ENCODE measurements at places on chromosomes 11 and 22.

DNA sequence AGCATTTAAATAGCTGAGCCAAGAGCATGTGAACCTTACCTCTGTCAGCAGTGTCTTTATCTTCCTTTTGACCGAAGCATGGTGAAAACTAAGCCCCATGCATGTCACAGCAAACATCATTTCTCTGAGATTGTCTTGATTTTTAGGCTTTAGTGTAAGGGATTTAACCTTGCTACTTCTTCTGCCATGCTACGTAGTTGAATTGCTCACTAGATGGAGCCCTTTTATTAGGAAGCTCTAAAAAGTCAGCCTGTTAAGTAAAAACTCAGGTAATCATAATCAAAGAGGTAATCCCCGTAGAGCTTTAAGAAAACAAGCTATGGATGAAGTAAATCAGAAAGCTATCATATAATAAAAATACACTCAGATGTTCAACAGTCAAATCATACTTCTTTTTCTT lies 149.5 kb downstream of the PGR start:
- H3K27ac ChIP-seq = no peak overlapping the region
- H3K36me3 ChIP-seq = peaks cover 18% of the 10 kb centered on the region
- no peak for DNase-seq
- no peaks in the 10 kb centered on the region for H3K27me3 ChIP-seq
- H3K4me3 ChIP-seq = no peak overlapping the region
- no peaks in the 10 kb centered on the region for H3K4me1 ChIP-seq

GRCh38 chr11:26575946-26576345 lies 3.9 kb upstream of the MUC15 start:
- no peak overlapping the region for H3K4me3 ChIP-seq
- no peak overlapping the region for H3K27ac ChIP-seq
- no peaks in the 10 kb centered on the region for H3K4me1 ChIP-seq
- DNase-seq = no peak
- H3K27me3 ChIP-seq = no peaks in the 10 kb centered on the region
- H3K36me3 ChIP-seq = no peaks in the 10 kb centered on the region

DNA sequence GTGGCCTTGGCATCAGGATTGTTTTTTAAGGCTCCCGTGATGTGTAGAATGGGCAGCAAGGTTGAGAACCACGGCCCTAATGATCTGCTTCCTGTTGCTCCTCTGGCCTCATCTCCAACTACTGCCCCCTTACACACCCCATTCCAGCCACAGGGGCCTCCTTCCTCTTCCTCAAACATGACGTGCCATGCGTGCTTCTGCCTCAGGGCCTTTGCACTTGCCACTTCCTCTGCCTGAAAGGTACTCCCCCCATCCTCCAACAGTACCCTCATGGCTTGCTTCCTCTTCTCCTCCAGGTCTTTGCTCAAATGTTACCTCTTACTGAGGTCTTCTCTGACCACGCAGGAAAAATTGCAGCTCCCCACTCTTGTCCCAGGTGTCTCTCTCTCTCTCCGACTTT lies 93.9 kb upstream of the CSNK2A3 start:
- DNase-seq = no peak
- H3K36me3 ChIP-seq = no peaks in the 10 kb centered on the region
- no peak overlapping the region for H3K27ac ChIP-seq
- H3K4me1 ChIP-seq = peaks cover 38% of the 10 kb centered on the region
- no peaks in the 10 kb centered on the region for H3K27me3 ChIP-seq

GRCh38 chr11:30960387-30960992 lies 374.3 kb upstream of the MPPED2 start:
- no peaks in the 10 kb centered on the region for H3K4me1 ChIP-seq
- H3K27ac ChIP-seq = no peak overlapping the region
- no peak for DNase-seq
- H3K36me3 ChIP-seq = no peaks in the 10 kb centered on the region
- H3K4me3 ChIP-seq = no peak overlapping the region

DNA sequence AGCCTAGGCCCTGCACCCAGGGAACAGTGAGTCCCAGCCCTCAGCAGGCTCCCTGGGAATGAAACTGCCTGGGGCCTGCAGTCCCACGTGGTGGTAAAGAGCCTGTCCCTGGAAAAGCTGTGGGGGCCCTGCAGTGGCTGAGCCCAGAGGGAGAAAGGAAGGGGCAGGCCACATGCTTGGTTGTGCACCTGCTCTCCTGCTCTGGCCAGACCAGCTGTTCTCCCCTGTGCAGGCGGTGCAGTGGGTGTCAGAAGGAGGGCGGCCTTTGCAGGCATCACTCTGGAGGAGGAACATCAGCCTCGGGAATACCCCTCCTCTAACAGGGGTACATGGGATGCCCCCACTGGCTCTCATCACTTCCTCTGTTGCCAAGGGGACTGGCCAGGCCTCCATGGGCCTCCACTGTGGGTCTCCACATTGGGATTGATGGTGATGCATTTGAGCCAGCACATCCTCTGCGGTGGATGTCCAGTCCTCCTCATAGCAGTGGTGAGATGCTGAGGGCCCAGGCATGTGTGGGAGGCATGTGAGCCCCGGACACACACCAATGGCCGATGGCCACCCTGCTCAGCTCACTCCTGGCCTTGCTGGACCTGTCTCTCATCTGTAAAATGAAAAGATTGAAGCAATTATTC lies 690.4 kb downstream of the BRD1 start:
- H3K27me3 ChIP-seq = no peaks in the 10 kb centered on the region
- H3K4me3 ChIP-seq = no peak overlapping the region
- H3K4me1 ChIP-seq = no peaks in the 10 kb centered on the region
- no peak for DNase-seq
- H3K27ac ChIP-seq = no peak overlapping the region

- DNase-seq = no peak
- H3K27ac ChIP-seq = no peak overlapping the region
- no peaks in the 10 kb centered on the region for H3K27me3 ChIP-seq
- H3K4me3 ChIP-seq = no peak overlapping the region
- H3K36me3 ChIP-seq = no peaks in the 10 kb centered on the region
- peaks cover 12% of the 10 kb centered on the region for H3K4me1 ChIP-seq
These were observed 234.4 kb upstream of the MTNR1B start for GRCh38 chr11:92735039-92735438.

DNA sequence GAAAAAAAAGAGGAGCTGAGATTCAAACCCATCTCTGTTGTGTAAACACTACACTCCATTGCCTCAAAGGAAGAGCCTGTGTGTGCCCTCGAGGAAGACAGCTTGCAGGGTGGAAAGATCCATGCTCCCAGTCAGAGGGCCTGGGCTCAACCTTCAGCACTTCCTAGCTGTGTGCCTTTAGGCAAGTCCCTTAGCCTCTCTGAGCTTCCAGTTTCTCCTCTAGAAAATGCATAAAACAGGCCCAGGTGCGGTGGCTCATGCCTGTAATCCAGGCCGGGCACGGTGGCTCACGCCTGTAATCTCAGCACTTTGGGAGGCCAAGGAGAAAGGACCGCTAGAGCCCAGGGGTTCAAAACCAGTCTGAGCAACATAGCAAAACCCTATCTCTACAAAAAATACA lies 4.6 kb upstream of the ARFGAP2 start:
- H3K27ac ChIP-seq = no peak overlapping the region
- peaks cover 40% of the 10 kb centered on the region for H3K36me3 ChIP-seq
- no peak for DNase-seq

DNA sequence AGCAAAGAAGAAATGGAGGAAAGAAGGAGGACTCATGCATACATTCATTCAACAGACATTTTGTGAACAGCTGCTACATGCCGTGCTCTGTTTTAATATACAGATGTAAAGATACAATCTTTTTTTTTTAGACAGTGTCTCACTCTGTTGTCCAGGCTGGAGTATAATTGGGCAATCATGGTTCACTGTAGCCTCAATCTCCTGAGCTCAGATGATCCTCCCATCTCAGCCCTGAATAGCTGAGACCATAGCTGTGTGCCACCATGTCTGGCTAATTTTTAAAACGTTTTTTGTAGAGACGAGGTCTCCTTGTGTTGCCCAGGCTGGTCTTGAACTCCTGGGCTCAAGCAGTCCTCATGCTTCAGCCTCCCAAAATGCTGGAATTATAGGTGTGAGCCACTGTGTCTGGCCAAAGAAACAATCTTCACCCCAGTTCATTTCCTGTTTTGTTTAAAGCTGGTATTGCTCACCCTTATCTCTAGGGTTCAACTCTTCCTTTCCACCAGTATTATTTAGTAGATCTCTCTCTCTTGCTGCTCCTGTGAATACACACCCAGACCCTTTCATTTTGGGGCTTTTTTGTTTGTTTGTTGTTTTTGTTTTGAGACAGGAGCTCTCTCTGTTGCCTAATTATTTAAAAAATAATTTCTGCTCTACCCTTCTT lies 69.8 kb downstream of the RNF169 start:
- H3K4me3 ChIP-seq = no peak overlapping the region
- H3K36me3 ChIP-seq = no peaks in the 10 kb centered on the region
- H3K27ac ChIP-seq = no peak overlapping the region
- H3K27me3 ChIP-seq = no peaks in the 10 kb centered on the region
- H3K4me1 ChIP-seq = peaks cover 19% of the 10 kb centered on the region

- peak overlapping the region; percentile 6 for H3K27ac ChIP-seq
- no peaks in the 10 kb centered on the region for H3K27me3 ChIP-seq
- no peaks in the 10 kb centered on the region for H3K4me1 ChIP-seq
- H3K4me3 ChIP-seq = no peak overlapping the region
- DNase-seq = no peak
These were observed 38.3 kb downstream of the USP35 start for GRCh38 chr11:78226684-78227680.

DNA sequence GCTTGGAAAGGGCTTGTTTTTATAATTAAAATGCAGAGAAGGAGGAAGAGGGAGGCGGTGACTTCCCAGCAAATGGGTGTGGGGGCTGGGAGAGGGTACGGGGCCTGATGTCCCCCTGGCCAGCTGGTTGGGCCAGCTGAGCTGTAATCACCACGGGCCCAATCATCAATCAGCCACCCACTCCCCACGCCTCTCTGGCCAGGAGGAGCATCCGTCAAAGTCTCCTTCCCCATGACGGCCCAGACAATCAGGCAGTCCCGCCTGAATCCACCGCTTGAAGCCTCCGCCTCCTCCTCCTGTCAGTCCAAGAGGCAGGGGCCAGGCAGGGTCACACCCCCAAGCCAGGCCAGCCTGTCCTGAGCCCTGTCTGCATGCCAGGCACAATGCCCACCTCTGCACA lies 13.3 kb upstream of the CABP7 start:
- H3K27ac ChIP-seq = no peak overlapping the region
- H3K27me3 ChIP-seq = no peaks in the 10 kb centered on the region
- H3K4me3 ChIP-seq = no peak overlapping the region
- no peak for DNase-seq

GRCh38 chr11:34162493-34162820 lies 57.0 kb downstream of the NAT10 start:
- peaks cover 61% of the 10 kb centered on the region for H3K36me3 ChIP-seq
- no peak overlapping the region for H3K27ac ChIP-seq
- H3K4me1 ChIP-seq = no peaks in the 10 kb centered on the region
- no peak overlapping the region for H3K4me3 ChIP-seq
- no peaks in the 10 kb centered on the region for H3K27me3 ChIP-seq

- DNase-seq = no peak
- no peaks in the 10 kb centered on the region for H3K27me3 ChIP-seq
- no peaks in the 10 kb centered on the region for H3K36me3 ChIP-seq
These were observed 553.0 kb downstream of the JRKL start for GRCh38 chr11:96942855-96943254.

DNA sequence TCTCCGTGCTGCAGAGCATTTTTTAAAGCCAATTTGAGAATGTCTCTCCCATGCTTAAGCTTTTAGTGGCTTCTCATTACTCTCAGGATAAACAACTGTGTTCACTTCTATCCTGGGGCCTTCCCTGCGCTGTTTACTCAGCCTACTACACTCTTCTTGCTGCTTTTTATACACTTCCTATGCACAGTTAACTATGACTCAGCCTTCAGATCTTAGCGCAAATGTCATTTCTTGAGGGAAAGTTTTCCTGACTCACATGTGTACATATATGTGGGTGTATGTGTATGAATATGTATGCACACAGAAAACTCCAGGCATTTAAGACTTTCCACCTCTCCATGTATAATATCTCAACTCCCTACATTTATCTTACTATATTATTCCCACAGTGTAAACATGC lies 9.8 kb downstream of the THAP12 start:
- DNase-seq = no peak
- H3K36me3 ChIP-seq = no peaks in the 10 kb centered on the region
- H3K27me3 ChIP-seq = no peaks in the 10 kb centered on the region
- no peak overlapping the region for H3K27ac ChIP-seq
- peaks cover 57% of the 10 kb centered on the region for H3K4me1 ChIP-seq

GRCh38 chr11:20259506-20259905 lies 99.2 kb upstream of the DBX1 start:
- no peaks in the 10 kb centered on the region for H3K4me1 ChIP-seq
- H3K27ac ChIP-seq = no peak overlapping the region
- no peak for DNase-seq
- no peaks in the 10 kb centered on the region for H3K27me3 ChIP-seq

GRCh38 chr22:28983190-28983589 lies 78.4 kb downstream of the C22orf31 start:
- no peaks in the 10 kb centered on the region for H3K27me3 ChIP-seq
- peaks cover 43% of the 10 kb centered on the region for H3K4me1 ChIP-seq
- H3K27ac ChIP-seq = no peak overlapping the region
- no peak for DNase-seq
- no peak overlapping the region for H3K4me3 ChIP-seq

DNA sequence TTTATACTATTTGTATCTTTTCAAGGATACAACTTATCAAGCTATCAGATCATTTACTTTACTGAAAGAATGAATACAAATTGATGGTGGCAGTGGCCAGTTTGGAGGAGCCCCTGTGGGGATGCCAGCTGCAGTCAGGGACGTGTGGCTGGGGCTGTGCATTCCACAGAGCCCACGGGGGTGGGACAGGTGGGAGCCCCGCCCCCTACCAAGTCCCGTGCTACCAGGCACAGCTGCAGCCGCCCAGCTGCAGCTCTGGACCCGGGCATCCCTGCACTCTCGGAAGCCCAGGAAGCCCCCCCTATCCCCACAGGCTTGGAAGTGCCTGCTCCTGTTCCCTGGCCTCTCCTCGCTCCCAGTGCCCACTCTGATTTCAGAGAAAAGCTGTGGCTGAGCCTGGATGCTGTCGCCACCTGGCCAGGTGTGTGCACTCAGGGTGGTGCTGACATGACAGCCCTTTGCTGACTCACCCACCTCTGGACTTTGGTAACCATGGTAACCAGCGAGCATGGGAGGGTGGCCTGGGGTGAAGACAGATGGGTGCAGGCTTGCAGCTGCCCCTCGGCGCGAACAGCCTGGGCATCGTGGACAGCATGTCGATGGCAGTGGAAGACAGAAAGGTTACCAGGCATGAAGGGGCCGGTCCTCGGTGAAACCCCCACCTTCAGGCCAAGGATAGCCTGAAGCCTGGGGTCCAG lies 138.1 kb downstream of the SBF2 start:
- H3K27ac ChIP-seq = no peak overlapping the region
- no peaks in the 10 kb centered on the region for H3K36me3 ChIP-seq

DNA sequence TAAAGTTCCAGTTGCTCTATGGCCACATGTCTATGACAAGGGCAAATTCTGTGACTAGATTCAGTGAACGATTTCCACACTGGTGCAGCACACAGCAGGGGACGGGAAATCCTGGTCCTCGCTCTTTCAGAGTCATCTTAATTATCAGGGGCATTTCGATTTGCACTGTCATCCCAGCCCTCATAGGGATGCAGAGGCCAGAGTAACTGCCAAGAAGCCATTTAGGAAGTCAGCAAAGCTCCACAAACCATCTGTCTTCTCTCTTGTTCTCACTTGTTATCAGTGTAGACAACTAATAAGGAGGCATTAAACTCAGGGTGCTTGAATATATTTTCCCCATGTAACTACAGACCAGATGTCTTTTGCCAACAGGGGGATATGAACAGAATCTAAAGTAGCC lies 151.7 kb downstream of the STK33 start:
- no peak for DNase-seq
- no peaks in the 10 kb centered on the region for H3K36me3 ChIP-seq
- no peaks in the 10 kb centered on the region for H3K27me3 ChIP-seq
- no peak overlapping the region for H3K27ac ChIP-seq
- no peaks in the 10 kb centered on the region for H3K4me1 ChIP-seq

Data from tibial artery (tissue), 4 donors.